ENCODE measurements at places on chromosomes 3 and 15.

GRCh38 chr3:46098319-46098761 lies 71.1 kb upstream of the XCR1 start:
- DNase-seq, result no peak

DNA sequence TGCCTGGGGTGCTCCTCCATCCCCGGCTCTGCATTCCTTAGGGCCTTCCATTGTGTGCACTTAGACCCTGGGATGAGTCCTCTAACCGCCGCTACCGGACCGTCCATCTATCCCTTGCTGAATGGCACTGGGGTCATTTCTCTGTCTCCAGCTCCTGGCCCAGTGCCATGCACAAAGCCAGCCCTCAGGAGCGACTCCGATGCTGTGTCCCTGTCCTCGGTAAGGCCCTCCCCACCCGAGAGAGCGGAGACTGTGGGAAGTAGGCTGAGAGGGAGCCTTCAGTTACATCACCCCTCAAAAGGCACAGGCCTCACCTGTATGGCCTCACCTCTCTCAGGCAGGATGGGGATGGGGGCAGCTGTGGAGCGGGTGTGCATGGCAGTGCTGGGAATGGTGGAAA lies 33.8 kb downstream of the MUC4 start:
- no peak for DNase-seq

DNA sequence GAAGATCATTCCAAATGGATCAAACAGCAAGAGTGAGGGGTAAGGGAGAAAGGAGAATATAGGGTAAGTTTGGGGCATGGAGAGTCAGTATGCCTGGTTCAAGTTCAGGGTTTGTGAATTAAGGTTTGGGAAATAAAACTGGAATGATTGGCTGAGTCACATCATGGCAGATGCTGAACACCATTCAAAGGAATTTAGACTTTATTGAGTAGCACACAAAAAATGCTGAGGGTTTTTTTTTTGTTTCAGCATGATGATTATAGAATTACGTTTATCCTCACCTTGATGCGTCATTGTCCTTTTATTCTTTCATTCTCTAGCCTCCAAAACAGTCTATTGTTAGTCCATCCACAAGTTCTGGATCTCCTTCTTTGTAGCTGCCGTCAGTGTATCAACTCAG lies 220.0 kb upstream of the UMPS start:
- DNase-seq, result no peak

DNA sequence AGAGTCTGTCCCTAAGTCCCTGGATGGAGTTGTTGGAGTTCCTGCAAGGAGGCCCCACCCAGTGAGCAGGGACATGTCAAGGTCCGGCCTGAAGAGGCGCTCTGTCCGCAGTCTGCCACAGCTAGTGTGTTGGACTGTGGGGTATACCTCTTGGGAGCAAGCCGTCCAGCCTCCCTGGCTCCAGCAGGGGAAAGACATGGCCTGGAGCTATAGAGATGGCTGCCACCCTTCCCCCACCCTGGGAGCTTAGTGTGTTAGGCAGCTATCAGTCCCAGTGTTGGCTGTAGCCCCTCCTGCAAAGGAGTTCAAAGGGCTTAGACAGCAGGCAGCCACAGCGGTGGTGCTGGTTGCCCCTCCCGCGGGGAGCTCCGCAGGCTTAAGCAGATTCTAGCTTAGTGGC lies 20.3 kb downstream of the IMPG2 start:
- peak; percentile 11 for DNase-seq

DNA sequence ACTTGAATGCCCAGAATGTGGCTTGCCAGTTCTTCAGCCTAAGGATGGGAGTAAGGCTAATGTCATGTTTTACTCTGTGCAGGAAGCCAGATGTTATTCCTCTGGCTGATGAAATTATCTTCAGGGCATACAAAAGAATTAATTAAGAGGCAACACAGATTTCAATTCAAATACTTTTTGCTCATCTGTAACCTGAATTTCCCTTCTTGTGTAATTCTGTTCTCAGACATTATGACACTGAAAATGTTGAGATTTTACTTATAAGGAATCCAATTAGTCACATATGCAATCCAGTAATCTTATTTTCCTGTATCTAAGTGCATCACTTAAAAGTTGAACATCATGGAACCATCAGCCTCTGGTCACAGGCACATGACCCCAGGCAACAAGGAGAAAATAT lies 136.5 kb downstream of the CPNE4 start:
- no peak for DNase-seq

GRCh38 chr3:59288951-59289350 lies 239.1 kb upstream of the CFAP20DC start:
- no peak for DNase-seq

DNA sequence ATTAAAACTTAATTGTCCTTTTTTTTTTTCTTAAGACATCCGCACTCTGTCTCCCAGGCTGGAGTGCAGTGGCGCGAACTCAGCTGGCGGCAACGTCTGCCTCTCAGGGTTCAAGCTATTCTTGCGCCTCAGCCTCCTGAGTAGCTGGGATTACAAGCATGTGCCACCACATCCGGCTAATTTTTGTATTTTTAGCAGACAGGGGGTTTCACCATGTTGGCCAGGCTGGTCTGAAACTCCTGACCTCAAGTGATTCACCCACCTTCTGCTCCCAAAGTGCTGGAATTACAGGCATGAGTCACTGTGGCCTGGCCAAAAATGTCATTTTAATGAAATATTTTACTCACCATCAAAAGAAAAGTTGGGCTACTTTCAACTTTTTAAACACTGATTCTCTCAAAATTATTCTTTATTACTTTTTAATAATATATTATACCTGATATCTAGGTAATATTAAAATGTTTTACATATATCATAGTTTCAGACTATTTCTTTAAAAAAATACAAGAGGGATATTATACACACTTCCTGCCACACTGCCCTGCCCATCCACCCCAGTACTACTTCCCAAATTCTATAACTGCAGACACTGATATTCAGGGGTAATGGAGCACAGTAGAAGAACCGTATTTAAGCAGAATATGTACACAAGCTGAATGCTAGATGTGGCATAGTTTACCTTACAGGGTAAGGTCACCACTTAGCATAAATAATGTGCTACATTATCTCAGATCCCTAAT lies 723.9 kb upstream of the ZNF385D start:
- no peak for DNase-seq

- DNase-seq, result no peak
Measured at GRCh38 chr3:15795651-15796308, 2.0 kb downstream of the ANKRD28 start.

- peak; percentile 83 for DNase-seq
Measured at GRCh38 chr15:70111203-70112073, 13.7 kb upstream of the TLE3 start.
